GM19239 (cell line): ENCODE measurements at places on chromosomes 13 and 19.

DNA sequence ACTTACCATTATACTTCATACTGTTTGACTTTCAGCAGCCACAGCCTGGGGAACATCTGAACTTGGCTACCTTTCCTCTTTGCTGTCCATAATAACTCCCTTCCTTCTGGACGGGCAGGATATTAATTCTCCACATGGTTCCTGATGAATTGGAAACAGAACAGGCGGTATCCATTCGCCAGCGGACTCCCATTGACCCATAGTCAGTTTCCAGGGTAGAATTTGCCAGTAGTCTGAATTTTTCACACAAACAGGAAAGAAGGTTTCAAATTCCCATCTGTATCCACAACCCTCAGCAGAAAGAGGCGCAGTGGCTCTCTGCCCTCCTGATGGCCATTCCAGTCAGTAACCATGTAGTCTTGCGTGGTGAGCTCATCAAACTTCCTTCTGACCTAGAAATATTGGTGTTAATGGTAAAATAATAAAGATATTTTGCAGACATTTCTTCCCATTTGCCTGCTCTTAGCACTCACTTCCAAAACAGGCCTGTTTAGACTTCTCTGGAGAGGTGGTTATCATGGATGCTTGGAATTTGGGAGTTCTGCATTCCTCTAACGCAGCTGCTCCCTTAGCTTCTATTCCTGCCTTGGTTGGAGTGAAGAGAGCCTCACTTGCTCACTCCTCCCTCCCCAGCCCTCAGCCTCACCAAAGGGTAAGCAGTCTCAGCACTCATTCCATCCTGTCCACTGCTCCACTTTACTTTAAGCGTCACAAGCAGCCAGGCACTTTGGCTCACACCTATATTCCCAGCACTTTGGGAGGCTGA, 75.0 kb upstream of the OXGR1 start:
- DNase-seq: no peak

GRCh38 chr19:21584537-21584936, 79.1 kb downstream of the ZNF429 start:
- no peak for DNase-seq

GRCh38 chr13:53342623-53343360, 314.2 kb downstream of the OLFM4 start:
- no peak for DNase-seq

- no peak for DNase-seq
Measured at GRCh38 chr13:66483712-66484111, 746.4 kb downstream of the PCDH9 start.

GRCh38 chr19:31285744-31286143, 63.5 kb downstream of the TSHZ3 start:
- DNase-seq: no peak

DNA sequence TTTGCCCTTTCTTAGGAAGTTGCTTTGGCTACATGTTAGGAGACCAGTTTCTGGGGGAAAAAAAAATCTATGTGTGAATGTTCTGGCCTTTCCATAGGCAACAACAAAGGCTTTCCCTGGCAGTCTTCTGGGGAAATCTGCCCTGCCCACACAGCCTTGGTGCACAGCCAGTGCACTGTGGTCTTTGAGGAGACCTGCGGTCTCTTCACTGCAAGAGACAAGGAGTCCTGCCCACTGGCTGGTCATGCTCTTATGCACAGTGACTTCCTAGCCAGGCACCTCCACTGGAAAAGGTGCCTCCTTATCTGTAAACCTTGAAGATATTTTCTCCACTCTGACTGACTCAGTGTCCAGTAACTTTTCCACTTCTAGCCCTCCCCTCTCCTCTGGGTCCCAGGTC, 155.1 kb downstream of the SUCLA2 start:
- DNase-seq: no peak

GRCh38 chr13:43965459-43965845, 85.7 kb downstream of the LACC1 start:
- DNase-seq: no peak

- DNase-seq: no peak
Measured at GRCh38 chr19:54659300-54659699, 3.5 kb upstream of the LILRB4 start.

GRCh38 chr13:93218583-93218982, 8.0 kb upstream of the GPC6 start:
- DNase-seq: no peak

- no peak for DNase-seq
Measured at GRCh38 chr19:18531485-18531884, 9.6 kb upstream of the ELL start.

DNA sequence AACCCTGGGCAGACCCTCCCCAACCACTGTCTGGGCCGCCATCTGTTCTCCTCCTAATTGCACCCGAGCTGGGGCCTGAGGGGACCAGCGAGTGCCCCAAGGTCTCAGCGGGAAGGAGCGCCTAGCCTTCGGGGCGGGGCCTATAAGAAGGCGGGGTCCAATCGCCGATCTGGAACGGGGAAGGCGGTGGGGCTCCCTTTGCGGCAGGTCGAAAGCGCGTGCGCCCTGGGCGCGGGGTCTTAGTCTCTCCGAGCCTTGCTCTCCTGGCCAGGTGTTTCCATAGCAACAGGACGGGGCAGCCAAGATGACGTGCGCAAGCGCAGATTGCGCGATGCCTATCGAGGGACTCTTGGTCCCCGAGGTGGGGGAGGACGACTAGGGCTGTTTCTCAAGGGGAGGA, 2.8 kb downstream of the MAST1 start:
- DNase-seq: no peak
